ENCODE measurements at places on chromosomes 5 and 9. TPM values are rescaled to one million over a fixed set of nuclear protein-coding genes. Genes with fewer than 3 reads are reported as not detected.

Gene EGFL7
- polyA plus RNA-seq, result 6.2 TPM

Gene SKP1
- 318 TPM for polyA plus RNA-seq

GRCh38 chr5:56447232-56447631 is 214.1 kb upstream of the ANKRD55 start:
- no peak for DNase-seq

GRCh38 chr9:100104314-100104713 is 5.3 kb downstream of the INVS start:
- no peak for DNase-seq

- DNase-seq, result no peak
Observed at GRCh38 chr5:54446379-54446732, 9.1 kb upstream of the HSPB3 start.

- DNase-seq, result no peak
Observed at GRCh38 chr5:36374266-36374862, 72.7 kb upstream of the RANBP3L start.

Gene PCDHB8
- polyA plus RNA-seq, result not detected

GRCh38 chr5:140550147-140551079 is 3.0 kb downstream of the EIF4EBP3 start:
- DNase-seq, result no peak

GRCh38 chr5:152094060-152094459 is 169.4 kb upstream of the GLRA1 start:
- no peak for DNase-seq

DNA sequence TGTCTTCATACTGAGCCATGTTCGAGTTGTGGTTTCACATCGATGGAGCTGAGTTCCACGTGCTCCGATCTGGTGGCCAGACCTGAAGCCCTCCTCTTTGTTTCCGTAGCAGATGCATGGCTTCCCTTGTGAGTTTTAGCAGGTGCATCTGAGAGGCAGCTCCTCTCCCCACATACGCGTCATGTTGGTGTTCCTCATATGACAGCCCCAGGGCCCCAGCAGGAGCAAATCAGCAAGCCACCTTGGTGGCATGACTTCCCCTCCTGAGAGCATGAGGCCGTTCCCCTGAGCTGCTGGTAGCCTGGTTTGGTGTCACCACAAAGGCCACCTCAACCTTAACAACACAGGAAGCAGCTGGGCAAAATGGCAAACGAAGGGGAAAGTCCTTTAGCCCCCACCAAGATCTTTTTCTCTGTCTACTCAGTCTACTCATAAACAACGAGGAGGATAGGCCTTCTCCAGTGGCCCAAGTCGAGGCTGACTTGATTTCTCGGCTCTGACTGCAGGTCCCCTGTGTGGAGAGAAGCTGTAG is 5.9 kb downstream of the CYFIP2 start:
- DNase-seq, result no peak

GRCh38 chr5:58024151-58024550 is 435.7 kb downstream of the PLK2 start:
- DNase-seq, result no peak

Gene SPEF2
- 1.1 TPM for polyA plus RNA-seq

GRCh38 chr9:16030528-16031185 is 477.8 kb downstream of the CCDC171 start:
- peak; percentile 68 for DNase-seq

Gene TERT
- not detected for polyA plus RNA-seq

Gene PDCD1LG2
- polyA plus RNA-seq, result 20.2 TPM

Gene POU4F3
- 0.03 TPM for polyA plus RNA-seq

DNA sequence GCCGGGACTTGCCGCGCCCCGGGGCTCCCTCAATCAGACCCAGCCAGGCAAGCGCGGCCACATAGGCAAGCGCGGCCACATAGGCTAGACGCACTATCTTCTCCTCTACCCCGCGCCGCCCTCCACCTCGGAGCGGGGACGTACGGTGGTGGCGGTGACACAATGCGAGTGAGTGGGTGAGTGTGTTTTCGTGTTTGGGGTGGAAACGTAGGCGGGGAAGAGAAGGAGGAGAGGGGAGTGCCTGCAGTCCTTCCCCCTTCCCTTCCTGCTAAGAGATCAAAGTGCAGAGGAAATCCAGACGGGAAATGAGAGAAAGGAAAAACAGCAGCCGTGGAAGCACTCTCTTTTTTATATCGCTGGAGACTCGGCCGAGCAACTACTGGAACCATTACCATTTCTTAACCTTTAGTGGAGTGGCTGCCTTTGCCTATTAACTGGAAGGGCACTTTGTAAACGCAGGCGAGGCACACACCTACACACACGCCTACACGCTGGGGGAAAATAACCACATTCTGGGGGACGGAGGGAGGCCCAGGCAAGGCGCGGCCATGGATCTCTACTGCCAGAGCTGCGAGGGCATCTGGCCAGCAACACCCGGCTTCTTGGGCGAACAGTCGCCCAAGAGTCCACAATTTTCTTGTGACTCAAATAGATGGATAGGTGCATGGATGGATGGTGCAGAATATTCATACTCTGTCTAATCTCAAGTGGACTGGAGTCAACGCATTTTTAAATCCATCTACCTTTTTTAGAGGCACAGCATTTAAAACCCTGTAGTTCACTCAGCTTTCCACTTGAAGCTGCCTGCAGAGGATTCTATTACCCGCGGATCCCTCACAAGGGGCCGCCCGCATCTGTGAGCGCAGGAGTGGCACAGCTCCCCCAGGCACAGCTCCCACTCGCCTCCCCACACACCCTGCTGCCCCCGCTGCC is 2.1 kb downstream of the EDIL3 start:
- no peak for DNase-seq

DNA sequence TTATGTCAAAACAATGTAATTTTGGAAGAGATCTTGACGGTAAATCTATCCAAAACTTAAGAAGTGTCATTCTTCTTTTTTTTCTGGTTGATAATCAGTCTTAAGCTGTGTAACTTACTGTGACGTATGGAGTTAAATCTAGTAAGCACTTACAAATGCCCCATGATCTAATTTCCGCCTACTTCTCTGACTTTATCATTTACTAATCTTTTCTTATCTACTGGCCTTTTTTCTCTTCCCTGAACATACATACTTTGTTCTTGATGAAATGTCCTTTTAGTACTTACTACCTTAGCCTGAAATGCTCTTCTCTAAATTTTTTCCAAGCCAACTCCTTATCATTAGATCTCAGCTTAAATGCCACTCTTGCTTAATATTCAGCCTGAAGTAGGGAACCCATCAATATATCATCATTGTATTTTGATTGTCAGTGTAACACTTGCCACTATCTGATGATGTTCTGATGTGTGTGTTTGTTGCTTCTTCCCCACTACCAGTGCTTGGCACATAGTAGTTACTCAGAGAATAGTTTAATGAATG is 27.6 kb downstream of the AP3S1 start:
- DNase-seq, result no peak

DNA sequence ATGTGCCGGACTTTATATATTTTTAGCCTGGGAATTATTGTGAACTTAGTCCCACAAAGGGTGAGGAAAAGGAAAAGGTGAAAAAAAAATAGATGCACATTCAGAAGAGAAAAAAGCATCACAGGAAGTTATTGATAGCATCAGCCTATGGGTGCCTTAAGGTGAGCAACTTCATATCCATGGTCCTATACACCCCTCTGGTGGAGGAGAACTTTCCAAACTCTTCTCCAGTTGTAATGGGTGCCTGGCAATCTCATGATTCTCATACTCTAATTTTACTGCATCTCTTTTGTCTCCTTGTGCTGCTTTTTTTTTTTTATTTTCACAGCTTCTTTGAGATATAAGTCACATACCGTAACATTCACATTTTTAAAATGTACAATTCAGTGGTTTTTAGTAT is 107.4 kb downstream of the JAKMIP2 start:
- no peak for DNase-seq

GRCh38 chr5:54457094-54457862 is 1.8 kb downstream of the HSPB3 start:
- DNase-seq, result no peak

DNA sequence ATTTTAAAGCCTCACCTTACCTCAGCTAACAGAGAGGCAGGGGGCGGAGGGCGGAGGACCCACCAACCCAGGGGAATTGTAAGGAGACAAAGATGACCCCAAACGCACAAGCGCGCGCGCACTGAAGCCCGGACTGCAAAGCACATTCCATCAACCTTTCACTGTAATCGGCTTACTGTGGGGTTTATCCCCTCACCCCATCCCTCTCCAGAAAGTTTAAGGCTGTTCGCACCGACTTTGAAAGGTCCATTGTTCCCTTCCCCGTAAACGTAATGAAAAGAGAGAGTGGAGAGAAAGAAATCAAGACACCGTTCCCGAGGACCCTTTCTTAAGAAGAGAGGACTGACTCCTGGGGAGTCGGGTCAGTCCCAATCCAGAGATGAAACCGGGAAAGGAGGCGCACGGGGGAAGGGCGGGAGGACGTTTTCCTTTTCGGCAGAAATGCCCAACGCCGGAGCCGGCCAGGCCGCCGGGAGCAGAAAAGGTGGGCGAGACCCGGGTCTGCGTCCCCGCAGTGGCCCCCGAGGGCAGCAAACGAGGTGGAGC is 464 bp downstream of the CEMIP2 start:
- DNase-seq, result no peak

- no peak for DNase-seq
Observed at GRCh38 chr5:6936031-6936430, 222.8 kb downstream of the TENT4A start.

DNA sequence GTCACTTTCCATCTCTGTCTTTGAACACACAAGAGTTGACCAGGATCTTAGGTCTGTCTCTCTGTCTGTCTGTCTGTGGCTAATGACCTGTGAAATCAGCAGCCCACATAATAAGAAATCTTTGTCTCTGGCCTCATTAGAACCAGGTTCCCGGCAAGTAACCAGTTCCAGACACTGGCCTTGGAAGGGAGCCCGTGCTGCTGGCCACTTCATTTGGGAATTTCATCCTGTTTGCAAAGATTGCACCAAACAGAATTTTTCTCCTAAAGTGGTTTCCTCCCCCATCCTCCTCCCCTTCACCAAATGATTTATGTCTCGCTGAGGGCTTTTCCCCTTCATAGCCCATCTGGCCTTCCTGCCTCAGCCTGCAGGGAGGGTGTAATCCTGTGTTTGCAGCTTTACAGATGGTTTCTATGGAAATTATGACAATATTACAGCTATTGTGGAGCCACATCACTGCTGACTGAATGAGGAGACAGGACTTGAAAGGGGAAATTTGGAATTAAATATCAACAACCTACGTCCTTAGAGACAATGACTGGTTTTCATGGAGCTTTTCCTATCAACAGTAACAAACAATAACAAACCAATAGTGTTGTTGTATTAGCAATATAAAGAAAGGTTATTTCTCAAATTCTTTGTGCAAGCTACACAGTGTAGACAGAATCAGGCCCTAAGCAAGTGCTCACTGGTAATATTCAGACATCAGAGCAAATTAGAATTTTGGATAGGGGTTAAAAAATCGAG is 25.7 kb downstream of the DPYSL3 start:
- DNase-seq, result no peak

DNA sequence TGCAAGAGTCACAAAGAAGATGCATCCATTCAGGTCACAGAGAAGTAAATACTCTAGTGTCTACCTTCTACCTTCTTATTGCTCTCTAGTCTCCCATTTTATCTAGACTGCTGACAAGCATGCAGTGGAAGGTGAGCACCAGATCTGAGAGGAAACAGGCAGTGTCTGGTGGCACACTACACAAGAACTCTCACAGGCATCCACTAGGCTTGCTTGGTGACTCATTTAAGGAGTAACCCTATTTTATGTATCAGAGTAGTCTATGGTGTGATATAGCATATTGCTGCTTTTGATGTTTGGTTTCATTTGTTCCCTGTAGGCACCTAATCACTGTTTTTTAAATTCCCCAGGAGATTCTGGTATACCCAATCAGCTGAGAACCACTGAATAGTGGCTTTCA is 1.6 kb upstream of the THBS4 start:
- no peak for DNase-seq

DNA sequence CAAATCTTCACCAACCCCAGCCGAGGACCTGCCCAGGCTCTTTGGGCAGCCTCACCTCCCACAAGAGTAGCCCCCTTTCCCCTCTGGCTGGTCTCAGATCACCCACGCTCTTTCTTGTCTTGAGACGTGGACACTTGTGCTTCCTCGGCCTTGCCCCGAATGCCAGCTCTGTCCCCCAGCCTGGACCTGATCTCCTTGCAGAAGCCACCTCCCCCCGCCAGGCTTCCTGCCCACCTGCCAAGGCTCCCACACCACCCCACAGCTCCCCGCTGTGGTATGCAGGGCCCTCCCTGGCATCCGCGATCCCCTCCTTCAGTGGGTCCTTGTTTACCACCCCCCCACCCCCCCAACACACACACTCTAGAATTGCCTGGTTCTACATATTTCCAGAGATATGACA is 133.7 kb downstream of the ROR2 start:
- no peak for DNase-seq

Gene SPINK6
- polyA plus RNA-seq, result 35.5 TPM

Gene NIPSNAP3A
- polyA plus RNA-seq, result 32.9 TPM

- no peak for DNase-seq
Observed at GRCh38 chr9:133609311-133610098, at the start of gene FAM163B. FAM163B (minus strand) TSS chr9:133609389; CDS start chr9:133580223, 29,166 bp downstream.

Data from keratinocyte (primary cell).